Metanephros (tissue), 2 donors: ENCODE measurements at places on chromosomes 5 and 9. TPM values are rescaled to one million over a fixed set of nuclear protein-coding genes. Genes with fewer than 3 reads are reported as not detected.

LTC4S gene
- total RNA-seq = 1.5 TPM

TBC1D2 gene
- 6.7 TPM for total RNA-seq

ZDHHC11 gene
- 14.9 TPM for total RNA-seq

MAN1B1 gene
- 54.5 TPM for total RNA-seq

TAF1L gene
- total RNA-seq = not detected

SLC27A6 gene
- 0.93 TPM for total RNA-seq

MLANA gene
- total RNA-seq = 0.41 TPM

TAF11L5 gene
- total RNA-seq = not detected

GTF2H2C gene
- total RNA-seq = 46.7 TPM

SLC34A1 gene
- 166 TPM for total RNA-seq

GPR150 gene
- not detected for total RNA-seq

ADAMTSL1 gene
- total RNA-seq = 65.9 TPM

CDO1 gene
- 70.7 TPM for total RNA-seq

ST8SIA4 gene
- total RNA-seq = 11.0 TPM

ENTPD2 gene
- total RNA-seq = 3.6 TPM

EGFLAM gene
- total RNA-seq = 14.2 TPM

PCSK1 gene
- 0.18 TPM for total RNA-seq

GMCL2 gene
- total RNA-seq = not detected

SPINK7 gene
- total RNA-seq = not detected

PAX5 gene
- total RNA-seq = 0.47 TPM

FIBCD1 gene
- 0.29 TPM for total RNA-seq

SAPCD2 gene
- total RNA-seq = 7.2 TPM

PCDHA11 gene
- total RNA-seq = 0.82 TPM

OR1Q1 gene
- not detected for total RNA-seq

PCDHA4 gene
- total RNA-seq = 1.8 TPM

AFF4 gene
- total RNA-seq = 66.2 TPM
